KBM-7 (cell line): ENCODE measurements at places on chromosomes 13 and 19.

DNA sequence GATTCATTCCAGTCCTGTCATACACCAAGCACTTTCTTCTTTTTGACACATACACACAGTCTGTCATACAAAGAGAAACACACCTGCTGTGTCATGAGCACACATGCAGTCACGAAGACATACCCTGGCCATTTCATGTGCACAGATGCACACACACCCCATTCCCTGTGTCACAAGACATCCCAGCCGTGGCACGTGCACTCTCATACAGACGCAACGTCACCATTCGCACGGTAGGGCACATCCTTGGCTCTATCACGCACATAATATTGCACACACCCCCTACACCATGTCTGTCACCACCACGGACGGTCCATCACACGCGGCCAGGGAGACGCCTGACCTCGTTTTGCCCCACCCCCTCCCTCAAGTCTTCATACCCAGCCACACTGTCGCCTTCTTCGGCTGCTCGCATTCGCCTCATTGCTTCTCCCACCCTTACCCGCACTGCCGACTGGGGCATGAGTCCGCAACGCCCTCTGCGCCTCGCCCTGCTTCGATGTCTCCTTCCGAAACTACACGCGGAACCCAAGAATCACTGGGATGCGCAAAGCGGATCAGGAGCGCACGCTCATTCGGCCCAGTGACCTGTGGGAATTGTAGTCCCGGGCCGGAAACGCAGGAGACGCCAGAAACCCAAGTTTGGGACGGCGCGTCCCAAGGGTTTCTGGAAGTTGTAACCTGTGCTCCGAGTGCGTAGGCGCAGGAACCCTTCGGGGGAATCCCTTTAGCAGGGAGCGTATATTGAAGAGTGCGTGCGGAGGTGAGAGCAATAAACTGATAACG lies 6.8 kb upstream of the ZNF283 start:
- DNase-seq: no peak

DNA sequence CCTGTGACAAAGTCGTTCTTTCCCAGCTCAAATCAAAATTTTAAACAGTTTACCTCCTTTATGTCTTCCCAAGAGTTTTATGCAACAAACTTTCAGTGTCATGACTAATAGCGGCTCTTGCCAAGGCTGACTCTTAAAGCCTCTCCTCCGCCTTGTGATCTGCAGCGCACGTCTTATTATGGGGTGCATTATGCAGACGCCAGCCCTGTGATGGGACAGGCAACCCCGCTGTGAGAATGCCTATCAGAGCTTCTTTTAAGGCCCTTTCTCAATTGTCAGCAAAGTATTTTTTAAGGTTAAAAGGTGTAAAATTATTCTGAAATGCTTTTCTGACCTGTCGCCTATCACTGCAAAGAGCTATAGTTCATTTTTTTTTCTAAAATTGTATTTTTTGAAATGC lies 152.8 kb downstream of the SOX1 start:
- no peak for DNase-seq

DNA sequence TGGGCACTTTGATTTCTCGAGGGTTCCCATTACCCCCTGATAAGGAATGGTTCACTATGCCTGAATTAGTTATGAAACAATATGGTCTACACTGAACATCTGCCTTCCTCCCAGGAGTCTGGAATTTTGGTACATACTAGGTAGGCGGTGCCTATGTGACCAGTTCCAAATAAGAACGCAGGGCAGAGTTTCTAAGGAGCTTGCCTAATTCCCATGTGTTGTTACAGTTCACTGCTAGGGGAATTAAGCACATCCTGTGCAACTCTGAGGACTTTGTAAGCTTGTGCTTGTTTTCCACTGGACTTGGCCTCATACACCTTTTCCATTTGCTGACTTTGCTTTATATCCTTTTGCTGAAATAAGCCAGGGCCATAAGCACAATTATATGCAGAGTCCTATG lies 29.2 kb downstream of the RBM26 start:
- no peak for DNase-seq

- peak; percentile 80 for DNase-seq
Measured at GRCh38 chr19:14661372-14661924, 13.2 kb downstream of the ADGRE3 start.

GRCh38 chr19:39195755-39196154 lies 1.0 kb upstream of the NCCRP1 start:
- DNase-seq: no peak

GRCh38 chr13:72662548-72662947 lies 64.9 kb downstream of the MZT1 start:
- DNase-seq: no peak

DNA sequence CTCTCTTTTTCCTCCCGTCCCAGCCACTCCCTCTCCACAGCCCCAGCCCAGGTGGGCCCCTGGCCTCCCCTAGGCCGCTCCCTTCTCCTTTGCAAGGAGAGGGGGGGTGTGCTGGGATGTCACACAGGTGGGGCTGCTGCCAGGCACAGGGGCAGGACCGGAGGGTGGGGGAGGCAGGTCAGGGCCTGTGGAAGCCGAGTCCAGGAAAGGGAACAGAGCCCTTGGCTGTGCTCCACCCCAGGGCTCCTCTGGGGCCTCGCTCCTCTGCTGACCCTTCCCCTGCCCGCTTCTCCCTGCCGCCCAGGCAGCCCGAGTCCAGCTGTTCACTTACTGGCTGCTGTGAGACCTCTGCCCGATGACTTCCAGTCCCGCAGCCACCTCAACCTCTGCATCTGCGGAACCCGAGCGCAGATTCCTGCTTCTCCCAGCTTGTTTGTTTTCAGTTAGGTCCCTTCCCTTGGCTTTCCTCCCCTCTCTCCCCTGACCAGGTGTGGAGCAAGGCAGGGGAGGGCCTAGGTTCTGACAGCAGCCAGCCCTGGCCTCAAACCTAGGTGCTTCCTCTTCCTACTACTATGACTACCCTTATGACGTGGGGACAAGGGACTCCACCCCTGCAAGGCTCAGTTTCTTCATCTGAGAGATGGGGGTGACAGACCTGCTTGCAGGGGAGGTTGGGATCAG lies 850 bp upstream of the KLK11 start:
- no peak for DNase-seq
